ENCODE measurements at places on chromosomes 5 and 9. TPM values are rescaled to one million over a fixed set of nuclear protein-coding genes. Genes with fewer than 3 reads are reported as not detected.

The AGXT2 gene
- not detected for total RNA-seq

The OR1Q1 gene
- total RNA-seq = not detected

The JAK2 gene
- 52.1 TPM for total RNA-seq

The GDA gene
- 5.4 TPM for total RNA-seq

The LCNL1 gene
- 0.11 TPM for total RNA-seq

The PAIP2 gene
- 91.9 TPM for total RNA-seq

The F12 gene
- total RNA-seq = not detected

The PLPP7 gene
- 4.1 TPM for total RNA-seq

The PCDHGC3 gene
- 62.8 TPM for total RNA-seq

- DNase-seq = no peak
These were observed 16.8 kb upstream of the ANGPTL2 start for GRCh38 chr9:127139071-127139731.

DNA sequence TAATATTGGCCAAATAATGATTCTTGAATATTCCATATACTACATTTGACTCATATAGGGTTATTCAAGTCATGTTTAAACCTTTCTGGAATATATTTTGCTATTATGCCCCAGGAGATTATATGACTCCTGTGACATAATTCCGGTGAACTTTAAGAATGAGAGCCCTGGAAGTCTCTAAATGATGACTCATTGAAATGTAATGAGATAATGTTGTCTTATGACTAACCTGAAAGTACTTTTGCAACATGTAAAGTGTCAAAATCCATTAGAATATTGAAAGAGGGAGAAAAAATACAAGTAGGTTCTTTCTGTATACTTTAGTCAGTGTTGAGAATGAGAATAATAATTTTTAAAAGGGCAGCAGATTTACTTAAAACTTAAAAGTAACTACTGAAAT, 830.4 kb downstream of the MAT2B start:
- DNase-seq = no peak

DNA sequence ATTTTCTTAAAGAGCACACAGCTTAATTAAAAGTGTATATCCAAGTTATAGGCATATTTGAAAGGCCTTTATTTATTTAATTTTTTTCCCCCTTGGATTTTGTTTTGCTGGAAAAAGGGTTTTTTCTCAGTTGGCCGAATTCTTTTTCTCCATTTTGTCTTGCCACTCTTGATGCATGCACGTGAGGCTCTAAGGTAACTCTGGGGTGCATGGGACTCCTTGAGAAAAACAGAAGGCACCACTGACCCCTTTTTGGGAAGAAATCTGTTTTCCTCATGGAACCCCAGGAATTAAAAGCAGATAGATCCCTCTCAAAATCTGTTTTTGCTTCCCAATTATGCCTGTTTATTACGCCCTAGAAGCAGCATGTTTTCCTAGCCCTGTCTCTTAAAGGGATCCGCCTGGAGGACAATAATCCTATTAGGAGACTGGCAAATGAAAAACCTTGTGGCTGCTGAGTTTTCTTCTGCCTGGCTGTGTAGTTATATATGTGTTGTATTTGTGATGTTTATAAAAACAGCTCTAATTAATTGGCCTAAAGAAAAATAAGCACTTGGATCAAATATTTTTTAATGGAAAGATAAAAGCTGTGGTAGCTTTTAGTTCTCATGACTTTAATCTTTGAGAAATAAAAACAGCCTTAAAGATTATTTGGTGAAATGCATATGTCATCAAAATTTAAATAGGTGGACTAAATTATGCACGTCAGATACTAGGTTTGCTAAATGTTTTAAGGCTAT, 435.1 kb upstream of the CDH9 start:
- DNase-seq = no peak

DNA sequence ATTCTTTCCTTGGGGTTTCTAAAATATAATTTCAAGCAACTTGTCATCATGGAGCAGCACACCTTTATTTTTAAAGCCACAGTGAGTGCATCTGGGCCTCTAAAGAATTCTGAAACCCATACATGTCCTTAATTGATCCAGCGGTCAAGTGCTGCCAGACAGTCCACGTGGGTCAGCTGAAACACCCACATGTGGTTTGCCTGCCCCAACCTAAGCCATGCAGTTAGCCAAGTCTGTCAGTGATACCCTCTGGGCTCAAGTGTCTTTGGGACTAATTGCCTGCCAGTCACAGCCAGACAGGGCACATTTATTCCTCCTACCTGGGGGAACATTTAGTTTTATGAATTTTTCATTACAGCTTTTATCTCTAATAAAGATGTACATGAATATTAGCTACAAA, 291.4 kb upstream of the SLC30A5 start:
- no peak for DNase-seq

DNA sequence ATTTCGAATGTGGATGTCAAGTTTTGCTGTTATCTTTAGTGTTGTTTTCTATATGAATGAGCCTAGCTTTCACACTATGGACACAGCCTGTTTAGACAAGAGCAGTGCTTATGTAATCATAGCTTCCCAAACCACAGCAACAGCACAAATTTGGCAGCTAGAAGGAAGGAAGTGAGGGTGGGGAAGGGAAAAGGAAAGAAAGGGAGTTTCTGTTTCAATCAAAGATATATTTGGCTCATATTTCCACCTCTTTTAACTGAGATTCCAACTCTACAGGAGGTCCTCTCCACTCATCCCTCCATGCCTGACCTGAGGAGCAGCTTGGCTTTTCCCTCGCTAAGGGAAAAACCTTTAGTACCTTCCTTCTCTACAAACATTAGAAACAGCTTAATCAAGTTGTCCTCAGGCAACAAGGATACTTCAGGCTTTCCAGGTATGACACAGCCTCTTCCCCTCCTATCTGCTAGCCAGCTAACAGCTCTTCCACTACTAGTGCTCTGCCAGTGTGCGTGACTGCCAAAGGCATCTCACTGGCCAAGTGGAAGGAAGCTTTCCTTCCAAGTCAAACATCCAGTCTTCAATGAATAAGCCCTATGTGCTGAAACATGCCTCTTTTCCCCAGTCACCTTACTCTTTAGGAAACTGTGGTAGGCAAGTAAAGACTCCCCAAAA, 268.6 kb upstream of the PTGER4 start:
- DNase-seq = no peak

DNA sequence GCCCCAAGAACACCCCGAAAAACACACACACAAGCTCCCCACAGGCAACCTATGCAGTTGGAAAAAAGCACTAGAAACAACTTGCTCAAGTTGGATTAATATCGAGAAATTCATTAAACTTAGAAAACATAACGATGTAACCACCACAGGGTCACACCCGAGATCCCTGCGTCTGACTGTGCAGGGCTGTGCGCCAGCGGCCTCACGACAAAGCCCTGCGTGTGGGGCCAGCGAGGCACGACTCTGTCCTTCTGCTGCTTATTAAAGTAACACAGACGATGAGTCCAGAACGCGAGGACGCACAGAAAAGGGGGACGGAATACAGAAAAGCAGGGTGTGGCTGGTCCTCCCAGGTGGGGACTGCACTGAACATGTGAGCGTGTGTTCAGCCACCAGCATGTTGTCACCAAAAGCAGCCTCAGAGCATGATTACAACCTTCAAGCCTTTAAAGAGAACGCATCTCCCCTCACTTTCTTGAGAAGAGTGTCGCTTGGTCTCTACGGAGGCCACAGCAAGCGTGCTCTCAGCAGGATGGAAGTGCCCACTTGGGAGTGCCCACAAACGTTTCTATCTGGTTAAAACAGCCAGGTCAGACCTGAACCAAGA, 14.4 kb downstream of the SLC12A7 start:
- DNase-seq = no peak

- no peak for DNase-seq
These were observed 102.4 kb downstream of the MED27 start for GRCh38 chr9:131977109-131977838.

GRCh38 chr5:113292462-113292861, 142.3 kb downstream of the TSSK1B start:
- DNase-seq = no peak

DNA sequence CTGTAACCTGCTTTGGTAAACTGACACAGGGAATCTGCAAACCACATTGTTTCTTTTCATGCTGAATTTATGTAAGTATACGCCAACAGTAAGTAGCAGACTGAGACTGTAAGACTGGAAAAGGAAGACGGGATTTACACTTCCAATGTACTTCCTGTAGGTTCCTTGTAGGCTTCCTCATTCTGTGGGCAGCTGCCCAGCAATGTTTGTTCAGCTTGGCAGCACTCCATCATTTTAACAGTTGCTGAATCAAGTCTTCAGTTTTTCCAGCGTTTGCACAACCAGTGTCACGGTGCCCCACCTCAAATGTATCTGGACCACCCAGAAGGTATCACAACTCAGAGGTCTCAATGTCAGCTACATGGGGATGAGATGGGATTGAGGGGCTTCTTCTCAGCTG, 232.6 kb downstream of the PRDM9 start:
- DNase-seq = no peak

GRCh38 chr5:88676637-88677375, 206.2 kb downstream of the MEF2C start:
- no peak for DNase-seq

DNA sequence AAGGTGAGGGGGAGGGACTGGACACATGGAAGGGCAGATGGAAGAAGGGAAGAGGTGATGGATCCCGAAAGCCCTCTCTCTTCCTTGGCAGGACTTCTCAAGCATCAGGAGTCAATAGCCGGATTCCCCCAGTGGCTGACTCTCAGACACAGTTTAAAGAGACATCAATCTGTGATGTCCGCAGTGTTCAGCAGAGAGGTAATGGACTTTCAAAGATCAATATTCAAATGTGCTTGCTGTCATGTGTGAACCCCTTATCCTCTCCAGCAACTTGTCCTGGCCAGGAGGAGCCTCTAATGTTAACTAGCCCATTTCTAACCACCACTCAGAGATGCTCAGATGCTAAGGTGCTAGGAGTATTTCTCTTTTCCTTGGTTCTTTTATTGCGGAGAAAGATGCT, 392.2 kb downstream of the IRX1 start:
- DNase-seq = no peak

DNA sequence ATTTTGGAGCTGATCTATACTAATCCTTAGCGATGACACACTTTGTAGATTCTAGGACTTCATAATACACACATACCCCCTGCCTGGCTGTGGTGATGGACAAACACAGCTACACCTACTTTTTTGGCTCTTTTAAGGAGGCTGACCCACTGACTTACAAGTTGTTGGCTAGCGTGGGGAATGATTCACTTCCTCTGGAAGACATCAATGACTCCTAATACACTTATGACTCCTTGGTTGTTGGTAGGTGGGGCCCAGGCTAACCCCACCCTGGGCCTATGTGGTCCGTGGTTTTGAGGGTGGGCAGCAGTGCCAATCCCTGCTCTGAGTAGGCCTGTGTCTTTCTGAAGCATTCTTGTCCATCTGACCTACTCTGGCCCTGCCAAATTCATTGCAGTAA, 144.4 kb downstream of the SLC12A2 start:
- no peak for DNase-seq

DNA sequence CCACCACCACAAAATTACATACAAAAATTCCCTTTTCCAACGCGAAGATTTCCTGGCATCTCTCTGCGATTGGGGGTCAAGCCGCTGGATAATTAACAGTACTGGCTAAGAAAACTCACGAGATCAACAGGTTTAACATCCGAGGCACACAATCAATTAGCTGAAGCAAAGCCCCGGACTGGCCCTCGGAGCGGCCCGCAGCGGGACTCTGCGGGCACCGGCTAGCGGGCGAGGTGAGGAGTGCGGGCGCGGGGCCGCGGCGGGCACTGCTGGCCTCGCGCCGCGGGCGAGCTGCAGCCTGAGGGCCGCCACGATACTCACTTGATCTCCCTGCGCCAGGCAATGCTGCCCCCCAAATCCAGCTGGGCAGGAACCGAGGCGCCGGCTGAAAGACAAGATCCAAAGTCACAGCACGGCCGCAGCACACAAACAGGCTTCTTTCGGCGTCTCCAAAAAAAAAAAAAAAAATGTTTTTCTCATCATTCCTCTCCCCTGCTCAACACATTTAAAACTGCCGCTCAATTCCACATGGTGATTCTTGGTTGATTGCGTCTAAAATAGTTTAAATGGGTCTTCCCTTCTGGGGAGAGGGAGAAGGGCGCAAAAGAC, 210.2 kb downstream of the MEF2C start:
- no peak for DNase-seq

Data from urinary bladder (tissue), 4 donors.